ENCODE measurements at places on chromosomes 1 and 21.
A peak's percentile ranks its signal among the peaks of the same experiment; 100 is the strongest.

- no peak for DNase-seq
Measured at GRCh38 chr1:230387296-230387695, 38.8 kb downstream of the PGBD5 start.

DNA sequence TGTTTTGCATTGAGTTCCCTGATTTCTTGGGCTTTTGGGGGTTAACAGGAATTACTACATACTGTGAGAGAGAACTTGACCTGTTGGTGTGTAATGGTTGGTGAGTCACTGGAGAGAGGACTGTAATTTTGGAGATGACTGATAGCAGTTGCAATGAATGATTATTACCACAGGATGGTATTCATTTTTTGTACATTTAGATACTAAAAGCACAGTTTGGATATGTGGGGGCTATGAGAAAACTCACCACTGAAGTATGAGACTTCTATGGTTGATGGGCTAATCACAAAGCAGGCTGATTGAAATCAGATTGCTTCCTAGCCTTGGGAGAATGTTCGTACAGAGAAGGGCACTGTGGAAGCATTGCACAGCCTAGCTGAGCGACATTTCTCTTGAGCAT lies 1571.3 kb upstream of the PRMT6 start:
- DNase-seq = no peak

- peak; percentile 48 for DNase-seq
Measured at GRCh38 chr1:107141491-107142126, 770 bp downstream of the NTNG1 start.

DNA sequence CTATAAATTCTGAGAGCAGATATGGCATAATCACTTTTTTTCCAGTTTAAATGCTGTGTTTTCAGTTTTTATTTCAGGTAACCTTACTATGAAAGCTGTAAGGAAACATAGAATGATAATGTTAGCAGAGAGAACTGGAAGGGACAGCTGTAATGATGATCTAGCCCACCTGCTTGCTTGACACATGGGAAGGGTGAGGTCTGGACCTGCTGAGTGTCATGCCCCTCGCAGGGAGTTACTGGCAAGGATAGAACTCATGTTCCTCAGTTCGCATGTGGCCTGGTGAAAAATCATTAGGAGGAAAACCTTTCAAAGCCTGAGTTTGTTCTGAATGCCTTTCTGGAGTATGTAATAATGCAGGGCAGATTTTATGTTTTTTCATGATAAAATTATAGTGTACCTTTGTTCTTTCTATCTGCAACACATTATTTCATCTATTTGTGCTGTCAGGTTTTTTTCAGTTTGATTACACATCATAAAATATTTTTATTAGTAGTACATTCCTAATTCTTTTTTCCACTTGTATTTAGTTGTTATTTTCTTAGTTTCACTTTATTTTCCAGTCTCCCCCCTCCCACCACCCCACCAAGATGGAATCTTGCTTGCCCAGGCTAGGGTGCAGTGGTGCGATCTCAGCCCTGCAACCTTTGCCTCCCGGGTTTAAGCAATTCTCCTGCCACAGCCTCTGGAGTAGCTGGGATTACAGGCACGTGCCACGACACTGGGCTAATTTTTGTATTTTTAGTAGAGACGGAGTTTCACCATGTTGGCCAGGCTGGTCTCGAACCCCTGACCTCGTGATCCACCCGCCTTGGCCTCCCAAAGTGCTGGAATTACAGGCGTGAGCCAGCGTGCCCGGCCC lies 8.0 kb downstream of the DDI2 start:
- no peak for DNase-seq
